HS-27A (cell line): ENCODE measurements at places on chromosomes 4 and X.

GRCh38 chr4:169765835-169766234 lies 8.1 kb upstream of the HPF1 start:
- DNase-seq, result no peak

GRCh38 chr4:81465406-81466340 lies 6.0 kb downstream of the RASGEF1B start:
- DNase-seq, result no peak

GRCh38 chrX:20668550-20668949 lies 401.8 kb upstream of the RPS6KA3 start:
- DNase-seq, result no peak

DNA sequence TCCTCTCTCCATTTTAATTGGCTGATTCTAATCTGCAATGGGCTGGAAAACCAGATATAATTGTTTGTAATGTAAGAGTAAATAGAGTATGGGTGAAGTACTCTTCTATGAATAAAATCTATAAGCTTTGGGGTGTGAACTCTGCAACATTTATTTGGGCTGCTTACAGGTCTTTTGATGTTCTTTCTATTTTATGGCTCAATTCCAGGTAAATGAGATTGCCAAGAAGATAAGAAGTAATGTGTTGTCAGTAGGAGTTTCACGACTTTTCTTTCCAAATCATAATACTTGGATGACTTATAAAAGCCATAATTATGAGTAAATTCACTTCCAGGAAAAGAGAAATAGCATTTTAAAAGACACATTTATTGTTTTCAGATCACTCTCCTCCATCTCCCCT lies 103.5 kb downstream of the FMR1NB start:
- DNase-seq, result no peak

- no peak for DNase-seq
Measured at GRCh38 chr4:165175879-165176278, 31.5 kb upstream of the KLHL2 start.

- DNase-seq, result no peak
Measured at GRCh38 chr4:17811078-17811603, 362 bp downstream of the NCAPG start.
